ENCODE measurements at places on chromosomes 1 and 21. TPM values are rescaled to one million over a fixed set of nuclear protein-coding genes. Genes with fewer than 3 reads are reported as not detected.

The MTARC1 gene
- not detected for total RNA-seq

- DNase-seq: no peak
Measured at GRCh38 chr1:56924116-56924515, 41.7 kb downstream of the C8B start.

- DNase-seq: no peak
Measured at GRCh38 chr1:32536764-32537163, 2.5 kb upstream of the ZBTB8A start.

- no peak for DNase-seq
Measured at GRCh38 chr1:111332190-111332589, 41.5 kb downstream of the CHIA start.

- DNase-seq: no peak
Measured at GRCh38 chr1:3644273-3644672, 5.6 kb downstream of the WRAP73 start.

DNA sequence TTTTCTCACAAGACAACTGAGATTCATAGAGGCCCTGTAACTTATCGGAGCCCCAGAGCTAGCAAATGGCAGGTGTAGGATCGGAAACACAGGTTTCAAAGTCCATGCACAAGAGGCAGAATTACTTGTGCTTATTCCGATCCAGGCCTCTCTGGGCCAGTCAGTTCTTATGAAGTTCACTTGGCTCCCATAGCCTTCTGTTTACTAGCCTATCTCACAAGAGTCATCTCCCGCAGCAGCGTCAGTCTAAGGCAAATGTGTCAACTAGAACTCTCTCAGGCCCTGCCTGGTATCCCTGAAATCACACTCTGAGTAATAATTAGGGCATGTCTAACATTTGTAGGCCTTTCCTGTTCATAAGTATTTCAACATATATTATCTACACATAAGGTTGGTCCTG, 43.3 kb downstream of the PHC2 start:
- no peak for DNase-seq

DNA sequence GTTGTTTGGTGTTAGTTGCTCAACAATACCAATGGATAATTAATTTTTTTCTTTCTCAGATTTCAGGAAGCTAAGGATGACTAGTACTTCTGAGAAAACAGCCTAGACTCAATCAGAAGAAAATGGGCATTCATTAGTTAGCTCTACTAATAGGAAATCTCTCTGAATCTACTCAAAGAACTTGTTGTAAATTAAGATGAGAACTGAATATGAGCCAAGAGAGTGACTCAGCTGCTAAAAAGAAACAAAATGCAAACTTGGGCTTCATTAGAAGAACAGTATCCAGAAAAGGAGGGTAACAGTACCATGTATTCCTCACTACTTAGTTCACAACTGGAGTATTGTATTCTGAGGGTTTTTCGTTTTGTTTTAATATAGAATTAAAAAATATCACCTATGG, 12.5 kb downstream of the FOXJ3 start:
- DNase-seq: no peak

The UCK2 gene
- 67.9 TPM for total RNA-seq

DNA sequence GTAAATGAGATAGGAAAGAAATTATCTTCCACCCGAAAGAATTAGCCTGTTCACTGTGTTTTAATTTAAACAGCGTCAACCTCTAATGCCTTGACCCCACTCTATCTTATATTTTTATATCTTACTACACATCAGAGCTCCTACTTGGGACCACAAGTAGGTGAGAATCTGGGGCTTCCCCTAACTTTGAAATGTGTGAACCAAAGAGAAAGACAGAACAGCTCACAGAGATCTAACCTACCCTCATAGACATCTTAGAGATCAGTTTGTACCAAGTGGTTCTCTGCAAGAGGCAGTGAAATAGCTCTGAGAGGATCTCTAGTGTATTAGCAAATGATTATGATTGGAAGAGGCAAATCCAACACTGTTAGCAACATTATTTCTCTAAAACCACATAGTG, 31.0 kb upstream of the IFI16 start:
- no peak for DNase-seq

DNA sequence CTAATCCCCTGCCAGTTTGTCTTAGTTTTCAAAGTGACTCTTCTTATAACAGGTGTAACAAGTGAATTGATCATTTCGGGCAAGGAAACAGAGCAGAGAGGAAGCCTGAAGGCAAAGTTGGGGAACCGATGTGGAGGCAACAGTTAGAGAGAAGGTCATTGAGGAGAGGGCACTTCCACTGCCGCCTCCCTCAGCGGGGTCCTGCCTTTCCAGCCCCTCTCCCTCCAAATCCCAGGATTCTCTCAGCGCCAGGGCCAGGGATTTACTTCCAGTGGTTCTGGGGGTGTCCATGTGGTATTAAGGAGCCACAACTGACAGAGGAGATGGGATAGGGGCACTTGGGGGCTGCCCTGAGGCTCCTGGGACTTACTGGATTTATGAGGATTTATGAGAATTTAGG, 39.7 kb upstream of the PDE9A start:
- DNase-seq: no peak

- no peak for DNase-seq
Measured at GRCh38 chr1:203045821-203046594, 19.7 kb downstream of the PPFIA4 start.

The ANXA9 gene
- total RNA-seq: 0.19 TPM

DNA sequence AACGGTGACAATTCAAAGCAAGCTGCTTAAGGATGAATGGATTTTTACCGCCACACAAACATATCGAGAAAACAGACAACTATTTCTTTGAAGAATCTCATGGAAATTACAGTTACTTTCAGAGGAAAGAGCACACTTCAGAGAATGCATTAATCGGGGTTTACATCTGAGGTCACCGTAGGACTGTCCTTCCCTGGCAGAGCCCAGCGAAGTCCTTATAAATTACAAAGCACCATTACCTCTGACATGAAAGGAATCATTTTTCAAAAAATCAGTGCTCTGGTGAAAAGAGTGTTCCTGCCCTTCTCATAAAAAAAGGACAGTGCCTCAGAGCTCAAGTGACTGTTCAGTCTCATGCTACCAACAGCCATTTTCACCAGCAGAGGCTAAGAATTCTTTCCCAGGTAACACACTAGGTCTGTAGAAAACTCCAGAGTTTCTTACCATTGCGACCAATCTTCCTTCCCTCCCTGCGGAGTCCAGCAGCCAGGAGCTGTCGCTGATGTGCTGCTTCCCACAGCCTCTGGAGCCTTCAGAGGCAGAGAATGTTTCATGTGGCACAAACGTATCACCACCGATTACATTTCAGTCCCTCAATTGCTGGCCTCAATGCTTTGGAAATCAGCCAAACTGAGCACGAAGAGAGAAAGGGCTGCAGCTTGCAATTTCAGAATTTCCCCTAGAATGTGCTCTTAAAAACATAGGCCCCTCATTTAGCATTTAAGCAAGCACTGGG, 75.4 kb downstream of the PLD5 start:
- no peak for DNase-seq

DNA sequence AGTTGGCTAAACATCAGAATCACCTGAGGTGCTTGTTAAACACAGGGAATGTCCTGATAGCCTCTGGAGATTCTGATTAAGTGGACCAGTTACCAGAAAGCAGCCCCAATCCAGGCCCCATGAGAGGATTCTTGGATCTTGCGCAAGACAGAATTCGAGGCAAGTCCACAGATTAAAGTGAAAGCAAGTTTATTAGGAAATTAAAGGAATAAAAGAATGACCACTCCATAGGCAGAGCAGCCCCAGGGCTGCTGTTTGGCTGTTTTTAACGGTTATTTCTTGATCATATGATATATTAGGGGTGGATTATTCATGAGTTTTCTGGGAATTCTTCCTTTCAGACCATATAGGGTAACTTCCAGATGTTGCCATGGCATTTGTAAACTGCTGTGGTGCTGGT, 176.2 kb downstream of the ROR1 start:
- no peak for DNase-seq

The KPRP gene
- total RNA-seq: not detected

- DNase-seq: no peak
Measured at GRCh38 chr1:205652984-205653383, 21.2 kb upstream of the ELK4 start.

The LCE1E gene
- total RNA-seq: not detected

DNA sequence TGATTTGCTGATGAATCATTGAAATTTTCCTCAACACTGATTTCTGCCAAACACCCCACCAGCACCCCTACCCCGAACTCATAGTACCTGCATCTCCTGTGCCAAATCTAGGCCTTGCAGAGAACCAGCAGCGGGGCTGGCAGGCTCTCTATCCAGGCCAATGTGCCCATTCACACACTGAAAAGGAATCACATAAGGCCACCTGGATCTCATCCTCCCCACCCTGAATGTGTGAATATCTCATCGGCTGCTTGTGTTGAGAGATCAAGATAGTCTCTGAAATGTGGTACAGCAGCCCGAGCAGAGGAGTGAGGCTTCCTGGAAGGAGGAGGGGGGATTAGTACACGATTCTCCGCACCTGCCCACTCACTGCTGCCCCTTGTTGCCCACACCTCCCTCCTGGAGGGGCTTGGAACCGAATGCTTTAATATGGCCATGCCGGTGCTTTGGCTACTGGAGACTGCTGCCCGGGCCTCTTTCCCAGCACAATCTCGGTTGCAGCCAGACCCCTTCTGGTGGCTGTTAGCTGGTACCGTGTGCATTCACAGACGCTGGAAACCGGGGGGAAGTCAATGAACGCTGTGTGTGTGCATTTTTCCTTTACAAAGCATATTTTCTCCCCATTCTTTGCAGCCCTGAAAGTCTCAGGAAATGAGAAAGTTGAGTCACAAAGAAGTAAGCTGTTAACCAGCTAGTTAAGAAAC, 619.5 kb downstream of the MATN1 start:
- no peak for DNase-seq

DNA sequence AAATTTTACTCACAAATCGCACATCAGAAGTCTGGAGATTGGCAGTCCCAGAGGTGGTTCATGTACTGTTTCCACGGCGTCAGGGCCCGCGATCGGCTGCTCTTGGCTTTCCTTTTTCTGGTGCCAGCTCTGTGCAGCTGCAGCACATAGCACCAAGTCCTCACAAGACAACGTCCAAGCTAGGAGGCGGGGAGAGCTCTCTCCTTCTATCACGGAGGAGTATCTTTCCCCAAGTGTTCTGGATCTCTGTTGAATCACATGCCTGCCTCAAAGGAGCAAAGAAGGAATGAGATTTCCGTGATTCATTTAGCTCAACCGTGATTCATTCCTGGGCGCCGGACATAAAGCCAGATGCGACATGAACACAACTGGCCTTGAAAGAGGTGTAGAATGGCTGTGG, 25.5 kb downstream of the MT1HL1 start:
- no peak for DNase-seq

GRCh38 chr1:84156210-84156621, 12.1 kb downstream of the PRKACB start:
- no peak for DNase-seq

- peak; percentile 61 for DNase-seq
Measured at GRCh38 chr1:202213361-202214088, 19.9 kb downstream of the LGR6 start.

The ARV1 gene
- total RNA-seq: 35.1 TPM

The HMCN1 gene
- 0.18 TPM for total RNA-seq

The EPRS1 gene
- 187 TPM for total RNA-seq

The KAZN gene
- 0.11 TPM for total RNA-seq

GRCh38 chr1:40079774-40080400, 17.2 kb downstream of the PPT1 start:
- DNase-seq: no peak

DNA sequence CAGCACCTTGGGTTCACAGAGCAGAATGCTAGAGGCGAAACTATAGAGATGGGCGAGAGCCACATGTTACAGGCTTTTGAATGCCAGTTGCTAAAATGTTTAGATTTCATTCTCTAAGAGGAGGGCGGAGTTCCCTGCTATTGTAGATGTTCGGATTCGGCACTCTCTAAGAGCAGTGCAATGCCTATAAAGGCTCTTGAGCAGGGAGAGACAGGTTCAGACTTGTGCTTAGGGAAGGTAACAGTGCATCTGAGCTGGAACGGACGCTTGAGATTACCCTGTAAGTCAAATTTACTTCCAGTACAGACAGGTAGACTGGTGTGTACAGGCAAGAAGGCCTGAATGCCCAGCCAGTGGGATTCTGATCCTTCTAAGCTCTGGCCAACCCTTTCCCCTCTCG, 15.3 kb downstream of the LURAP1 start:
- DNase-seq: no peak

The AMIGO1 gene
- total RNA-seq: 1.1 TPM

The HES4 gene
- not detected for total RNA-seq
